Osteoblast (primary cell): ENCODE measurements at places on chromosomes 4 and X.

- peak; percentile 82 for DNase-seq
Observed at GRCh38 chr4:1939664-1940509, 68.7 kb downstream of the NSD2 start.

DNA sequence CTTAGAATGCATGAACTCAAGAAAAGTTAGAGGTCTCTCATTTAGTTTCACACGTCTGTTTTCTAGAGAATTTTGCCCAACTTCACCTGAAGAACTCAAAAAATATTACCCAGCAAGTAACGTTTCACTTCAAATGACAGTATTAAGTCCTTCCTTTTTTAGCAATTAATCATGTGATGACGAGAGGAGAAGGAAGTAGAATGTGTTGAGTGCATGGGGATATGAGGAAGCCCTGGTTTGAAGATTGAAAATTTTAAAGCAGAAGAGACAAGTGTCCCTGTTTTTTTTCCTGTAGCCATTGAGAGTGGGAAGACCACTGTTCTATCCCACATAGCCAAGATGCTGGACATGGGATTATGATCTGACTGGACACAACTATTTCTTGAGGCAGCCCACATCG, 406.3 kb upstream of the CPEB2 start:
- DNase-seq = no peak

DNA sequence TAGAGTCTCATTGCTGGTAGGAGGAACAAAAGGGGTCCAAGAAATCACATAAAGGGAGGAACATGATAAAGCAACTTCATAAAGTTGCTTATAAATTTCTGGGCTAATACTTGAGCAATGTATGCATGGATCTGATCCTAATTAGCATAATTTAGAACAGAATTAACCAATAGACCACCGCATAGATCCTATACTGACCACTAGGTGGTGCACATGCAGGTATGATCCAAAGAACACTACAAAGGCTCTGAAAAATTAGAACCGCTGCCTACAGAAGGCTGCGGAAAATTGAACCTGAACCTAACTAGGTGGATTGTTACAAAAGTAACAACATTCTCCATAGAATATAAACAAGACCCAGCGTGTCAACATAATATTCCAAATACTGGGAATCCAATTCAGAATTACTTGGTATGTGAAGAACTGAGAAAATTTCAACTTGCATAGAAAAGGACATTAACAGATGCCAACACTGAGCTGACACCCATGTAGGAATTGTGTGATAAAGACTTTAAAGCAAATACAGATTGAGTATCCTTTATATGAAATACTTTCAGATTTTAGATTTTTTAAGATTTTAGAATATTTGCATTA, 23.3 kb downstream of the BRCC3 start:
- DNase-seq = no peak

- DNase-seq = no peak
Observed at GRCh38 chr4:181728305-181728966, 514.8 kb upstream of the TENM3 start.

GRCh38 chr4:41257906-41258305, 1.2 kb downstream of the UCHL1 start:
- no peak for DNase-seq

DNA sequence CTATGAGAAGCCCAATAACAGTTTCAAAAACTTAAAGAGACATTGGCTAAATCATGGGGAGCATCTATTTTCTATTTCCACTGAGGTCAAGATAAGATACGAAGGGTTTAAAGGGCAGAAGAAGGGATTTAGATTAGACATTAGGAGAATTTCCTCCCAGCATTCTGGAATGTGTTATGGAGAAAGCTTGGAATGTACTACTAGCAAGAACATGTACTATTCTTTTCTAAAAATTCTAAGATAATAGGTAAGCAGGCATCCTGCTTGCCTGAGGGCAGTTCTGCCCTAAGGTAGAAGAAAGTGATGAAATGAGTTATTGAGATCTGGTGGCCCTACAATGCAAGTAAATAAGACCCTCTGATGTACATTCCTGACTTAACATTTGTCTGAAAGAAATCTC, 279.2 kb downstream of the NR3C2 start:
- no peak for DNase-seq

DNA sequence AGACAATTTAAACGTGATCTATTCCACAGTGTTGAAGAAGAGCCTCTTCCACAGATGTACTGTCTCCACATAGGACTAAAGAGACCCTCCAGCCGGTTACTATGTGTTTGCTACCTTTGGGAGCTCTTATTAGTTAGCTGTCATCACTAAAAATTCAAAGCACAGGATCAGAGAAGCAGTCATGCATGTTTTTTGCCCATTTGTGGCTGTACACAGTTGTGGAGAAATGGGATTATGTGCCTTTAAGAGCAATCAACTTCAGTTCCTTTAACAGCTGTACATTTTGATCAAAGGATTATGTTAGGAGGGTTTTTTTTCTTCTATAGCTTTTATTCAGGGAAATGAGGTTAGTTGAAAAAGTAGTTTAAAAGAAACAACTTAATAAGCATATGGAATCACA, 149.0 kb upstream of the SPOCK3 start:
- DNase-seq = no peak

DNA sequence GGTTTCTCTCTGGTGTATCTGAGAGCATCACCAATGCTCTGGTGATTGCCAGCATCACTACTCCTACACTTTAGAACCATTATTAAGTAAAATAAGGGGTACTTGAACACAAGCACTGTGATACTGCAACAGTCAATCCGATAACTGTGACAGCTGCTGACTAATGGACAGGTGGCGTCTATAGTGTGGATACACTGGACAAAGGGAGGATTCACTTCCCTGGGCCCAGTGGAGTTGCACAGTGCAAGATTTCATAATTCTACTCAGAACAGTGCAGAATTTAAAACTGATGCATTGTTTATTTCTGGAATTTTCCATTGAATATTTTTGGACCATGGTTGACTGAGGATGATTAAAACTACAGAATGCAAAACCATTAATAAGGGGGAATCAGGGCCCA, 97.8 kb downstream of the SHROOM3 start:
- DNase-seq = no peak

- no peak for DNase-seq
Observed at GRCh38 chrX:22950269-22951266, 49.2 kb upstream of the DDX53 start.

- no peak for DNase-seq
Observed at GRCh38 chr4:140098455-140099160, 55.4 kb downstream of the MAML3 start.

DNA sequence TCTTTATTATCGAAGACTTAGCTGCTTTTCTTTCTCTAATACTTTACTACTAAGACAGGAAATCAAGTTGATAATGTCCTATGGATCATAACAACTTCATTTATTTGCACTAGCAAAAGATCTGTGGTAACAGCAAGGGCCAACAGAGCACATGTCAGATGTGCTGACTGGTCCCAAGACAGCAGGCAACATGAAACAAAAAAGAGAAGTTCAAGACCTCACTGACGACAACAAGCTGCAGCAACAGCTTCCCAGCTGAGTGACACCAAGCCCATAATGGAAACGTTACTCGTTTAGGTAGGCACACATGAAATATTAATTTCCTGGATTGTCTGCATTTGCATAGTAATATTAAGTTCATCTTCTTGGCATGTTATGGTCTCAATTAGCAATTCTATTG, 126.9 kb downstream of the UNC5C start:
- DNase-seq = no peak

DNA sequence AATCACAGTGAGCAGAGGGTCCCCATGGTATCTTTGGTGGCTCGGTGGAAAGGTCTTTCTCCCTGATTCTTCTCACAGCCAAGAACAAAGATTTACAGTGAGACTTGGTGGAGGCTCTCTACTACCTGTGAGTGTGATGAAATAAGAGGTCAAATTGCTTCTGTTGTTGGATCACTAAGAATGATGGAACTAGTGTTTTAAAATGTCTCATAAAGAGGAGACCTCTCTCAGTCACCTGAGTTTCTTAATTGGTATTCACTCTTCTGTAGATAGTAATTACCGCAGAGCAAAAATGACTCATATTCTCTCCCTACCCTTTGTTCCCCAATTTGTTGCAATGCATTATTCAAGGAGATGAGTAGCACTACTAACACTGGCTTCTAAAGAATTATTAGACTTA, 100.9 kb upstream of the TBC1D9 start:
- DNase-seq = no peak

DNA sequence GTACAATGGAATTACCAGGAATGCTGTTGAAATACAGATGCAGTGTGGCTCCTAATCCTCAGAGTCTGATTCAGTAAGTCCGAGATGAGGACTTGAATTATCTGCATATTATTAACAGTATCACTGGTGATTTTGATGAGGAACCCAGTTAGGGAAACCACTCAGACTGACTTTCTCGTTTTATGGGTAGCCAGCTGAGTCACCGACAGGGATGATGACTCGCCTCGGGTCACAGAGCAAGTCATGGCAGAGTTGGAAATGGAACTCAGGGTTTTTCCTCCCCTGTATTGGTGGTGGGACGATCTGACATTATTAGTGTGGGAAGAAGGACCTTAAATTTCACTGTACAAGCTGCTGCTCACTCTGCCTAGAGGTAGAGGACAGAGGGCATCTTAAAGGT, 51.3 kb downstream of the RTL9 start:
- DNase-seq = no peak

GRCh38 chr4:184420881-184421416, 53.4 kb downstream of the IRF2 start:
- DNase-seq = no peak

- DNase-seq = no peak
Observed at GRCh38 chr4:77734928-77735327, 84.2 kb downstream of the CNOT6L start.

- no peak for DNase-seq
Observed at GRCh38 chr4:10371869-10372471, 85.3 kb downstream of the ZNF518B start.

GRCh38 chr4:176277162-176277904, 8.3 kb upstream of the ASB5 start:
- DNase-seq = peak; percentile 84

DNA sequence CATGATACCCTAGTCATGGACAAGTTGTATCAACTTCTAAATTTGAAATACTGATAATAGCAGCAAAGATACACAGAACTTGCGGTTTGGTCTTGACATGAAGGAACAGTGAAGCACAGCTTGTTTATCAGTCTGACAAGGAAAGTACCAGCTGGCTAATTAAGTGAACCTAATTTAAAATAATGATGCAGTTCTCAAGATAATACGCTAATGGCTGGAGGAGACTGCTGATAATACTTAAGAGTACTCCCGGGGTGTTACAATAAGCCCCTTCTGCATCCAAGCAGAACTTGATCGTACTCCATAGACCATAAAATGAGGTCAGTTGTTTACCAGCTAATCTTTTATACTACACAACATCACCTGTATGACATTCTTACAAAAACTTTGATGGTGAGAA, 697.5 kb downstream of the FSTL5 start:
- DNase-seq = no peak

- no peak for DNase-seq
Observed at GRCh38 chr4:99506781-99507180, 4.0 kb upstream of the C4orf17 start.

- DNase-seq = no peak
Observed at GRCh38 chrX:65866146-65866545, 173.7 kb downstream of the VSIG4 start.

DNA sequence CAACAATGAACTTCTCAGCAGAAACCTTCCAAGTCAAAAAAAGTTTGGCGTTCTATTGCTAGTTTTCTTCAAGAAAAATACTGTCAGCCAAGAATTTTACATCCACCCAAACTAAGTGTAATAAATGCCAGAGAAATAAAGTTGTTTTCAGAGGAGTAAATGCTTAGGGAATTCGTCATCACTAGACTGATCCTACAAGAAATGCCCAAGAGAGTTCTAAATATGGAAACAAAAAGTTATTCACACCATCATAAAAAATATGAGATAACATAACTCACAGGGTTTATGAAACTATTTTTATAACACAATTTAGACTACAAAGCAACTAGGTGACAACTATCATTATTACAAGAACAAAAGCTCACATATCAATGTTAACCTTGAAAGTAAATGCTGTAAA, 259.5 kb upstream of the GABRA2 start:
- DNase-seq = no peak

DNA sequence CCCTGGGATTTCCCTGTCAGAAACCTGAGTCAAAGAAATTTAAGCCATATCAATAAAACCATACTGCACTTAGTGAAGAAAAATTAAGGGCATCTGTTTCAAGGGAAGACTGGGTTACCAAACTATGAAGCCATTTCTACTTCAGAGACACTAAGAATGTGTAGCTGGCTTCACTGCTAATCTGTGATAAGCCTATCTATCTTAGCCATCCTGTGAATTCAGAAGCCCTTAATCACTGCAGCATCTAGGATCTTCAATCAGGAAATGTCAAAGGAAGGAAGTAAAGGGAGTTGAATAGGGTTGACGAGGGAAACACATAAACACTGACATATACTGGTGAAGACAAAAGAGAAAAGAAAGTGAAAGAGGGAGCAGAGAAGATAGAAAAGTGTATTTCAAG, 777.6 kb upstream of the DIAPH2 start:
- no peak for DNase-seq

DNA sequence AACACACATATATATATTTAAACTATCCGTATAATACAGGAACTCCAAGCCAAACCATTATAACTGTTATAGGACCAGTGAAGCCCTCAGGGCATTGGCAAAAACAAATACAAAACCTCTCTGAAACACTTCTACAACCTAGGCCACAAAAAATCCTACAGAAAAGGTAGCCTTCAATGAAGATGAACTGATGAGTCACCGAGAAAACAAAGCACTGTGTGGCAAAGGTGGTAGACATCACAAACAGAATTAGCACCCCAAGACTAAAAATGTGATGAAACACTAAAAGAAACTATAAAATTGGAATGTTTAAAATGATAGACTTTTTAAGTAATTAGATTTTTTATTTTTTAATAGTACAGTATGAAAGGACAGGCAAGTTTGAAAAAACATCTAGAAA, 5.5 kb upstream of the HSPA4L start:
- no peak for DNase-seq

- peak; percentile 39 for DNase-seq
Observed at GRCh38 chr4:40992472-40993295, 221.7 kb downstream of the APBB2 start.

- no peak for DNase-seq
Observed at GRCh38 chrX:3393581-3394111, 47.2 kb upstream of the MXRA5 start.

DNA sequence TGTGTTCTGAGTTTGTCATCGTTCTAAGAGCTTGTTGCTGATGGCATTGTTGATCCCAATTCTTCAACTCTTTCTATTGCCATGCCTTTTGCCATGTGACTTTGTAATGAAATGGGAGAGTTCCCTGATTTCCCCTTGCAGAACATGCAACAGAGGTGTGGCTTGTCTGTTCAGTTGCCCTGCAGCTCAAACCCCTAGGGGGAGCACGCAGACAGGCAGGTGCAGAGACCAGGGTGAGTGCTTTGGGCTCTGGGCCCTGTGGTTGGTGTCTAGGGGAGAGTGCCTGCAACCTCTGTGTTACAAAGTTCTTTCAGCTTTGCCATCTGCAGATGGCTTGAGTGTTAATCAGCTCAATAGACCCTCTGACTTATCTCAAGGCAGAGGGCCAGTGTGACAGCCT, 332.7 kb downstream of the MID1IP1 start:
- DNase-seq = no peak
